ENCODE measurements at places on chromosomes 3 and 15.

- DNase-seq: peak; percentile 64
Observed at GRCh38 chr3:187318819-187319616, 27.5 kb upstream of the MASP1 start.

- DNase-seq: peak; percentile 41
Observed at GRCh38 chr3:186931532-186932280, 1.4 kb downstream of the ST6GAL1 start.

- DNase-seq: peak; percentile 0
Observed at GRCh38 chr3:77467702-77468625, 428.1 kb downstream of the ROBO2 start.

DNA sequence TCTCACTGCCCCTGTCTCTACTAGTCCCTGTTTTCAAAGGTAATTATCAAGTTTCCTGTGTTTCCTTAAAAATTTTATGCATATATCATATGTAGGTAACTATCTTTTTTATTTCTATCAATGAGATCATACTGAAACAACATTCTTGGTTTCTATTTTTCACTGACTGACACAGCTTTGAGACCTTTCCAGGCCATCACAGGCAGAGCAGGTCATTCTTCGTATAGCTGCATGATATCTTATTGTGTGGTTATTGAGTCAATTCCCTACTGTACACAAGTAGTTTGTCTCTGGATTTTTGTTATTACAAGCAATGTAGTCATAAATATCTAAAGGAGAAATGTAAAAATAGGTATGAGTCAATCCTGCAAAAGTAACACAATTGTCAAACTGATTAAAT is 169.6 kb downstream of the CFAP20DC start:
- DNase-seq: no peak

DNA sequence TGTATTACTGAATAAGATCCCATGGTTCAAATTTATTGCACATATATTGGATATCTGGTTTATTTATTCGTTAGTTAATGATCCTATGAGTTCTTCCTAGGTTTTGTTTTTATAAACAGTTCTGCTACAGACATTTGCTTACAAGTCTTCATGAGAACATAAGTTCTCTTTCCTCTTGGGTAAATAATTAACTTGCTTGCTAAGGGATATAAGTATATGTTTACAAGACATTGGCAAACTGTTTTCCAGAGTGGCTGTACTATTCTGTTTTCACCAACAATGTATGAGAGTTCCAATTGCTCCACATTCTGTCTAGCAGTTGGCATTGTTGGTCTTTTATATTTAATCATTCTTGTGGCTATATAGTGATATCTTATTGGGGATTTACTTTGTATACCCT is 341.8 kb upstream of the GBE1 start:
- DNase-seq: no peak

DNA sequence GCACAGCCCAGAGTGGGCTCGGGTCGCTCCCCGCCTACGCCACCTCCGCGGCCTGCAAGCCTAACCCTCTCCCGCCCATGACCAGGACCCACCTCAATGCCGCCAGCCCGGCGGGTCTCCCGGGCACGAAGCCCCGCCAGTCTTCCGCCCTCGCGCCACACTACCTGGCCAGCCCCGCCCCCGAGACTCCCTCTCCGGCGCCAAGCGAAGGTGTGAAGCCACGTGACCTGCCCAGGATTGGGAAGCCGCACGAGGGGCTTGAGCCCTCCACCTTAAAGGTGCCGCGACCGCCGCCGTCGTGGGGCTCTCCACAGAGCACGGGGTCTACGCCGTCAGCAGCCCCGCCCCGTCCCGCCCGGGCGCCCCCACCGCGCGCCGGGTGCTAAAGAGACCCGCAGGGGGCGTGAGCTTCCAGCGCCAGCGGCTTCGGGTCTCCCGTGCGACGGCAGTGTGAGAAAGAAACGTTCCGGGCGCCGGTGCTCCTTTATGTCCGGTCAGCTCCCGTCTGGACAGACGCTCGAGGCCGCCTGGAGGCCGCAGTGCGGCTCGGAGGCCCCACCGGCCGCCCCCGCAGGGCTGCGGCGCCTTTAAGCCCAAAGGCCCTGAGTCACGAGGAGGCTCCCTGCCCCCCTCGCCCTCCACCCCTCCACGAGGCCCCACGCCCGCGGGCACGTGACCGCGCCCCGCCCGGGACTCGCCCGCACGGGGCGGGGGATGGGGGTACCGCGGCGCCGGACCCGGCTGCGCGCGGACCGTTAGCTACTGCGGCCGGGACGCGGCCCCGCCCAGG is at the start of gene CPEB1:
Gene CPEB1 (minus strand): TSS at position 319 of the 790 bp plus-strand sequence. CDS start 18,904 bp downstream, outside the sequence.
- peak; percentile 61 for DNase-seq

GRCh38 chr3:187996609-187997008 is 157.3 kb upstream of the LPP start:
- DNase-seq: no peak

- DNase-seq: no peak
Observed at GRCh38 chr15:85652457-85652856, 142.3 kb downstream of the KLHL25 start.

GRCh38 chr3:141051443-141052200 is 475 bp downstream of the SPSB4 start:
- no peak for DNase-seq

DNA sequence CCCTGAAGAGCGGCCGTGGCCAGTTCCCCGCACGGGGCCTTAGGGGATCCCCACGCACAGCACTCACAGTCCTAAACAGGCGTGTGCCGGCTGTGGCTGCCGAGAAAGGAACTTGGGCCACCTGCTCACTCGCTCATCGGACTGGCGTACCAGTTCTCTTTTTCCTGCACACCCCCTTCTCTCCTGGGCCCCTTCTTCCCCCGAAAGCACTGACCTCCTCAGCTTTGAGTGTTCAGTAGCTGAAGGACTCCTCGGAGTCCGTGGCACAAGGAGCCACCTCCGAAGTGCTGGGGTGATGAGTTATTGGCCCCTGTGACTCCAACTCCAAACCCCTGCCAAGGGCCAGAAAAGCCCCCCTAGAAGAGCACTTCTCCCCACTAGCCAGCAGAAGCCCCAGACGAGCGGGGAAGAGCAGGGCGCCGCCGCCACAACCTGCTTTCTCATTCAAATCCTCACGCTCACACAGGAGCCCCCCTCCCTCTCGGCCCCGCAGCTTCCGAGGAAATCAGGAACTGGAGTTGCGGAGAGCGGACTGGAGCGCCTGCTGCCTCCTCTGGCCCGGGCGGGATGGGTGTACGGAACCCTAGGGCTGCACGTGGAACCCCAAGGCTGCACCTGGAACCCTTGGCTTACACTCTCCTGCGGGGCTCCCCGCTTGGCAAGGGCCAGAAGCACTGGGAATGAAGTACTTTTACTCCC is at the start of gene PLCH1:
Gene PLCH1 (minus strand): TSS at position 446 of the 699 bp plus-strand sequence. CDS start 40,847 bp downstream, outside the sequence.
- DNase-seq: peak; percentile 67

DNA sequence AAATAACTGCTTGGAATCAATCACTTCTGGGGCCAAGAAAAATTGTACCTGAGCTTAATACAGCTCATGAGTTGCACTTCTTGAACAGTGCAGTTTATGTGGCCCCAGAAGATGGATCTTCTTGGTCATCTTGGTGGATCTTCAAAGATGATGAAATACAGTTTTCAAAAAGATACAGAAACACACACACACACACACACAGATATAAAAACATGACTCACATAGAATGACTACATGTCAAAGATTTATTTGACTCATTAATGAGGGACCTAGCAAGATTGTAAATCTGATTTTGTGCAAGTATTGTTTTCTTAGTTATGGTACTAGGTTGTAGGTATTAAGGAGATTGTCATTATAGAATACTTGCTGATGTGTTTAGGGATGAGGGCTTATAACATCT is 32.6 kb downstream of the PDCD6IP start:
- no peak for DNase-seq

GRCh38 chr15:41331833-41332193 is 578 bp downstream of the OIP5 start:
- DNase-seq: no peak

DNA sequence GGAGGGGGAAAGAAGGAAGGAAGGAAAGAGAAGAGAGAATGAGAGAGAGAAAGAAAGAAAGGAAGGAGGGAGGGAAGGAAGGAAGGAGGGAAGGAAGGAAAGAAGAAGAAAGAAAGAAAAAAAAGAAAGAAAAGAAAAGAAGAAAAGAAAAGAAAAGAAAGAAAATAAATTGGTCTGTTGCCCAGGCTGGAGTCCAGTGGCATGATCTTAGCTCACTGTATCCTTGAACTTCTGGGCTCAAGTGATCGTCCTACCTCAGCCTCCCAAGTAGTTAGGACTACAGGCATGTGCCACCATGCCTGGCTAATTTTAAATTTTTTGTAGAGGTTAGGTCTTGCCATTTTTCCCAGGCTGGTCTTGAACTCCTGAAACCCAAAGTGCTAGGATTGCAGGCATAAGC is 11.6 kb upstream of the RNF7 start:
- DNase-seq: no peak

DNA sequence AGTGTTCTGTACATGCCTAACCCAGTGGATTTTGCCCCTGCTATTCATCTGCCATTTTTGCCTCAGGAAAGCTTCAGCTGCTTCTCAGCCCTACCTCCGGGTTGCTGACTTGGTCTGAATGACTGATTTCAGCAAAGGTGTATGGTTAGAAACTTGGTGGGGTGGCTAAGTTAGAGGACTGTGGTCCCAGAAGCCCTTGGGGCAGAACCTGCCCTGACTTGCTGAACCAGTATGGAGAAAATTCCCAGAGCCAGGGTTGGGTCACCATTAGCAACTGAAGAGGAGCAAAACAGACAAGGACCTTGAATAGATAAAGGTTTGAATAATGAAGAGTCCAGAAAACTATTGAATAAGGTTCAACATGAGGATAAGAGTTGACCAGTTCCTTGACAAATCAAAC is 6.1 kb upstream of the WWTR1 start:
- no peak for DNase-seq

GRCh38 chr3:64097920-64098319 is 74.6 kb upstream of the PSMD6 start:
- no peak for DNase-seq

DNA sequence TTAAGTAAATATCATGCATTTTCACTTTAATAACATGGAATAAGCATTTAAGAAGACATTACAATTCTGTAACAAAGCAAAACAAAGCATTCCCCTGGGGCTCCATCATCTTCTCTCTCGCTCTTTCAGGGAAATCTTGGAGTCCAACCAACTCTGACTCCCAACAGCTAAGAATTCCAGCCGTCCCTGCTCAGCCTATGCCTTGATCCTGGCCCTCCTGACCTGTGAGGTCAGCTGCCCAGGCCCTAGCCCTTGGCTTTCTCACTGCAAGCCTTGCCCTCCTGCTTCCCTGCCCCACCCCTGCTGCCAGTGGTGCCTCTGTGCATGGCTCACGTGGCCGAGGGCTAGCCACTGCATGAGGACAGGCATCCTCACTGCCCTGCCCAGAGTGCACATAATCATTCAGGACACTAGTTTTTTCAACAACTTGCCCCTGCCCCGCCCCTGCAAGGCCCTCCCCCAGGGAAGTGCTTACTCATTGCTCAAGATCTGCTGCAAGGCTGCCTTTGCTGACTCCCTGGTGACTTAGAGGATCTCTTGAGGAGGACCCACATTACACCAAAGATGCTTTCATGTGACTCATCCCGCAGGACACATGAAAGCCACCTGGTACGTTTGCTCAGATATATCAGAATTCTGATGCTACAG is 37.6 kb downstream of the MTMR10 start:
- DNase-seq: peak; percentile 34

GRCh38 chr15:40932649-40933516 is 3.7 kb downstream of the DLL4 start:
- DNase-seq: no peak

DNA sequence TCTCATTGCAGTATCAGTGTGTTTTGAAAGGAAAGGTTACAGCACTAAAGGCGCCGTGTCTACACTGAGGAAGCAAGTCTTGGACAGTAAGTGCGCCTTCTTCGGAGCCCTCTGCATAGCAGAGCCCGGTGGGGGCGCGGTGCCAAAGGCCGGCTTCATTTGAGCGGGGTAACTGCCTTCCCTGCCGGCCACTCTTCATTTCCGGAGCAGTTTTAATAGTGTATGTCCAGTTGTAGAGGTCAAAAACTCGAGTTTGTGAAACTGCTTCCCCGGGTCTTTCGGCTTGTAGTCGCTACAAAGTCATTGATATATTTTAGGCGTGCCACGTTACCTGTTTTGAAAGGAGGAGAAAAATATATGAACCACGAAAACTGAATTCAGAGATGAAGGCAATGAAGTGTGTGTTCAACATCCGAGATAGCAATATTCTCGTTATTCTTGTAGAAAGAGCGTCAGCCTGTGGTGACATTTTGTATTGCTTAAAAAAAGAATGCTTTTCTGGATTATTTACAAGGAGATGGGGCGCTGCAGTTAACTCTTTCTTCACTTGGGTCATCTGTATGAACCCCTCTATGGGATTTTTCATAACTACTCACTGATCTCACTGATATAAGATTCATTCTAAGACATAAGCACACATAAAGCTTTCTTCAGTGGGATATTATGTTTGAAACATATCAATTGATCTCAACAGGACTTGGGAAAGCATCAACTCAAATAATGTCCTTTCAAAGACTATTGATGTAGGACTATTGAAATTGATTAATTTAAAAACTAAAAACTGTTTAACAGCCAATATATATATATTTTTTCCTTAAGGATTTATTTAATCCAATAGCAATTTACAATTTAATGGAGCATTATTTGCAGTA is 3.0 kb downstream of the ALCAM start:
- peak; percentile 74 for DNase-seq

GRCh38 chr15:63048776-63049665 is 6.5 kb downstream of the TPM1 start:
- peak; percentile 64 for DNase-seq

DNA sequence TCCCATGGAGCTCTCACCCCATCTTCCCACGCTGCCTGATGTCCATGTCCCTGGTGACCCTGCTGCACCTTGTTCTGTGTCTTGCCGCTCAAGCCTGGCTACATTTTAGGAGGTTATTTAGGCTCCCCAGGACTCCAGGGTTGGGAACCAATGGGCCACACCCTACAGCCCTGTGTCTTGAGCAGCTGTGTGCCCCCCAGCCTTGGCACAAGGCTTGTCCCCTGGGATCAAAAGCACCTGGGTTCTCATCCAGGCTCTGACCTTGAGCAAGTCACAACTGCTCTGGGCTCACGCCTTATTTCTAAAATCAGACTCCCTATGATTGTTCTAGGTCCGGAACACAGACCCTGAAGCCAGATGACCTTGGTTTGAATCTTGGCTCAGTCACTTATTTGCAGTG is 14.1 kb downstream of the SPSB4 start:
- no peak for DNase-seq

GRCh38 chr15:97525809-97526208 is 434.7 kb upstream of the ARRDC4 start:
- DNase-seq: no peak

GRCh38 chr3:189902230-189903186 is 218.2 kb downstream of the P3H2 start:
- DNase-seq: no peak

- DNase-seq: peak; percentile 45
Observed at GRCh38 chr15:91555312-91555711, 298.2 kb upstream of the SLCO3A1 start.

GRCh38 chr15:100187677-100188076 is 154.1 kb downstream of the ADAMTS17 start:
- no peak for DNase-seq

- no peak for DNase-seq
Observed at GRCh38 chr3:27633224-27633545, 88.9 kb downstream of the EOMES start.

DNA sequence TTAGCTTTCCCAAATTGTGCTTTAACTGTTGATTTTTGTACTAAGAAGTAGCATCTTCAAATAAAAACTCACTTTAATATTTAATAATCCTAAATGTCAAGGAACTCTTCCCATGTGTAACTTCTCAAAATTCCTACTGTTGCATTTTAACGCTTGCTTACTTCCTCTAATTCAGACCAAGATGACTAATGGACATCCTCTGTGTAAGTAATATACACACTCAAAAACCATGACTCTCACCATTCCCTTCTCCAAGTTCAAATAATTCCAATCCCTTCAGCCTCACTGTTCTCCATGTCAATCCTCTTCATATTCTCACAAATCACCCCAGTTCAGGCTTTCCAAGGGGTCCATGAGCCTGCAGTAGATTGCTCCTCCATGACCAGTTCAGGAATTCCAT is 13.0 kb downstream of the MRPL46 start:
- peak; percentile 21 for DNase-seq
